Endothelial cell of umbilical vein (primary cell): ENCODE measurements at places on chromosomes 5 and 9. TPM values are rescaled to one million over a fixed set of nuclear protein-coding genes. Genes with fewer than 3 reads are reported as not detected.

ADGRD2 gene
- not detected in 2 replicates for total RNA-seq

ADAMTSL2 gene
- not detected in 2 replicates for total RNA-seq

SOHLH1 gene
- total RNA-seq, result not detected in 2 replicates

APBA1 gene
- 11.3 and 11.4 TPM in 2 replicates for total RNA-seq

SLC34A1 gene
- total RNA-seq, result not detected in 2 replicates

PDCD1LG2 gene
- 9.5 and 9.7 TPM in 2 replicates for total RNA-seq

STPG3 gene
- not detected in 2 replicates for total RNA-seq

PCDHGA9 gene
- total RNA-seq, result 3.5 and 3.9 TPM in 2 replicates

ADAMTSL1 gene
- 16.9 and 18.4 TPM in 2 replicates for total RNA-seq

LIFR gene
- total RNA-seq, result 34.9 and 36.4 TPM in 2 replicates

TEX48 gene
- total RNA-seq, result not detected in 2 replicates

ABCA1 gene
- total RNA-seq, result 6.6 and 9.8 TPM in 2 replicates

C1QTNF3 gene
- 1.6 and 2.0 TPM in 2 replicates for total RNA-seq

TRIP13 gene
- total RNA-seq, result 32.9 and 39.0 TPM in 2 replicates

ZNF354C gene
- total RNA-seq, result 4.7 and 5.0 TPM in 2 replicates

ENTREP1 gene
- 5.0 and 7.1 TPM in 2 replicates for total RNA-seq

PCDHA10 gene
- total RNA-seq, result 0.07 and 0.18 TPM in 2 replicates

PTGER4 gene
- 22.5 and 23.6 TPM in 2 replicates for total RNA-seq

PCA3 gene
- total RNA-seq, result 0.32 and 2.5 TPM in 2 replicates

LCN2 gene
- not detected in 2 replicates for total RNA-seq

GPR151 gene
- not detected in 2 replicates for total RNA-seq

RAB24 gene
- 20.6 and 20.7 TPM in 2 replicates for total RNA-seq

CCNO gene
- 0.58 and 0.88 TPM in 2 replicates for total RNA-seq

IFNA21 gene
- total RNA-seq, result not detected in 2 replicates

SH2D3C gene
- total RNA-seq, result 95.0 and 102 TPM in 2 replicates

AGXT2 gene
- not detected in 2 replicates for total RNA-seq

PCDHGC5 gene
- 0.60 and 1.2 TPM in 2 replicates for total RNA-seq

GRM6 gene
- total RNA-seq, result not detected in 2 replicates

SPATA31A7 gene
- total RNA-seq, result not detected in 2 replicates

SHISAL2B gene
- not detected in 2 replicates for total RNA-seq

FRRS1L gene
- 0.05 TPM in 1 of 2 replicates, not detected in the other for total RNA-seq

MCIDAS gene
- total RNA-seq, result not detected in 2 replicates

KIF12 gene
- 0.51 and 0.97 TPM in 2 replicates for total RNA-seq

RNF183 gene
- not detected in 2 replicates for total RNA-seq

TNFSF8 gene
- total RNA-seq, result not detected in 2 replicates

SPOUT1 gene
- 51.6 and 59.3 TPM in 2 replicates for total RNA-seq

NRARP gene
- 50.0 and 61.0 TPM in 2 replicates for total RNA-seq

MARCOL gene
- not detected in 2 replicates for total RNA-seq

CORO2A gene
- total RNA-seq, result 0.30 and 0.53 TPM in 2 replicates

PCDHA6 gene
- total RNA-seq, result 0.18 TPM in 1 of 2 replicates, not detected in the other

LHX2 gene
- not detected in 2 replicates for total RNA-seq

BTNL8 gene
- not detected in 2 replicates for total RNA-seq

MARCHF6 gene
- total RNA-seq, result 105 and 108 TPM in 2 replicates

SPZ1 gene
- not detected in 2 replicates for total RNA-seq

ANKRD31 gene
- not detected in 2 replicates for total RNA-seq

ANXA1 gene
- total RNA-seq, result 525 and 578 TPM in 2 replicates
